ENCODE measurements at places on chromosomes 5 and 9.

DNA sequence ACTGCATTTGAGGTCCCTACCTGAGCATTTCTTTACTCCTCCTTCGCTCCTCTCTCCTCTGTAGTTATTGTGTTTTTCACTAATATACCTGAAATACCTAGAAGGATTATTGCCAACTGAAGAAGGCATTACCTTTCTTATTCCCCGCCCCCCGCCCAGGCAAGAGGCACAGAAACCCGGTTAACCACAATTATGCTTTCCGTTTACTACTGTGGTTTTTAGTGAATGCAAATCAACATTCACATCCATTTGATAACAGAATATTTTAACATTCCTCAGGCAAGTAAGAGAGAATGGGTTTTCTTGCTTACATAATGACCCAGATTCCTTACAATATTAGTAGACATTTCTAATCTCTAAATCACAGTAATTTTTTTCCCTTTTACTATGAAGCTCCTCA lies 136.9 kb downstream of the PCSK5 start:
- no peak for DNase-seq

GRCh38 chr9:115182264-115182663 lies 64.3 kb upstream of the TNC start:
- no peak for DNase-seq

- no peak for DNase-seq
Measured at GRCh38 chr5:119028575-119028974, 40.2 kb upstream of the DTWD2 start.

GRCh38 chr5:169649486-169649885 lies 12.4 kb downstream of the DOCK2 start:
- DNase-seq, result no peak

- no peak for DNase-seq
Measured at GRCh38 chr9:95055851-95056551, 261.5 kb downstream of the FANCC start.

DNA sequence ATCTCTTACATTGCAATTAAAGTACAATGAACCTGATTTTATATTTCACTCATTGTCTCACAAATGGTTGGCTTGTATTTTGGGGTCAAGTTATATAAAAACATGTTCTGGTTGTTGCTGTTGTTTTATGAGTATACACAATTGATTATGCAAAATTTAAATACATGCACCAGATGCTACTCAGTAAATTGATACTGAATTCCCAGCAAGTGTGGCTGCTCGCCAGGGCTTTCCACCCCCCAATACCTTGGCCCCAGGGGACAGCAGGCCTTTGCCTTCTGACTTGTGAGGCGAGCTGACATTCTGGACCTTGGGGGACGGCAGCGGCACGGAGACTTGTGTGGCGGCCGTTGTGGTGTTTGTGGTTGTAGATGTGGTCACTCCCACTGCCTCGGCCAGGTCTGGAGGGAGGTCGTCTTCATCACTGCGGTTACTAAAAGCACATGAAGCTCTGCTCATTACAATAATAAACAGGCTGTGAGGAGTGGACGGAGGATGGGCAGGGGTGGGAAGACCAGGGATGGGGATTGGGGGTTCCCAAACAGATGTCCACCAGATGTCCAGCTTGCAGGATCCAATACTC lies 27.0 kb upstream of the FRRS1L start:
- no peak for DNase-seq
